ENCODE measurements at places on chromosomes 2 and 18. TPM values are rescaled to one million over a fixed set of nuclear protein-coding genes. Genes with fewer than 3 reads are reported as not detected.

The CD8B2 gene
- total RNA-seq, result 0.09 TPM

The AQP12A gene
- not detected for total RNA-seq

The C2orf15 gene
- 6.3 TPM for total RNA-seq

The C2orf81 gene
- 11.6 TPM for total RNA-seq

The ARHGAP15 gene
- total RNA-seq, result 23.1 TPM

The TMEM237 gene
- total RNA-seq, result 14.9 TPM

The ASPRV1 gene
- total RNA-seq, result 1.6 TPM

The LOXL3 gene
- total RNA-seq, result 9.7 TPM

The FTCDNL1 gene
- 3.4 TPM for total RNA-seq

The SS18 gene
- total RNA-seq, result 89.6 TPM

The GNLY gene
- total RNA-seq, result 5.5 TPM

The ABHD3 gene
- 18.9 TPM for total RNA-seq

The LRRC30 gene
- not detected for total RNA-seq

The IL1RN gene
- 2.1 TPM for total RNA-seq

The CFAP53 gene
- 1.3 TPM for total RNA-seq

The LDLRAD4 gene
- total RNA-seq, result 42.3 TPM

The APLF gene
- total RNA-seq, result 5.9 TPM

The B3GNT7 gene
- total RNA-seq, result 9.3 TPM

The TANC1 gene
- total RNA-seq, result 39.0 TPM

The SERPINB12 gene
- not detected for total RNA-seq

The RAPGEF4 gene
- total RNA-seq, result 13.6 TPM

The GPD2 gene
- total RNA-seq, result 32.3 TPM

The DRC1 gene
- total RNA-seq, result 0.76 TPM

The NR4A2 gene
- total RNA-seq, result 2.4 TPM

The TCF23 gene
- total RNA-seq, result 0.38 TPM

The GRB14 gene
- total RNA-seq, result 41.7 TPM

The MYCN gene
- 1.7 TPM for total RNA-seq

The AGXT gene
- 0.09 TPM for total RNA-seq

The KCNG2 gene
- 0.76 TPM for total RNA-seq

The RTTN gene
- 12.3 TPM for total RNA-seq

The CDH7 gene
- not detected for total RNA-seq

The NT5C1B gene
- not detected for total RNA-seq

The SULT1C2 gene
- total RNA-seq, result 67.4 TPM

The CKAP2L gene
- 0.88 TPM for total RNA-seq

The AMER3 gene
- total RNA-seq, result not detected

The SCN1A gene
- total RNA-seq, result not detected
